ENCODE measurements at places on chromosomes 16 and 17.
A peak's percentile ranks its signal among the peaks of the same experiment; 100 is the strongest.

GRCh38 chr17:4810696-4811290 lies 3.8 kb downstream of the PLD2 start:
- DNase-seq, result no peak

- no peak for DNase-seq
Measured at GRCh38 chr17:48055531-48056245, 7.5 kb downstream of the NFE2L1 start.

DNA sequence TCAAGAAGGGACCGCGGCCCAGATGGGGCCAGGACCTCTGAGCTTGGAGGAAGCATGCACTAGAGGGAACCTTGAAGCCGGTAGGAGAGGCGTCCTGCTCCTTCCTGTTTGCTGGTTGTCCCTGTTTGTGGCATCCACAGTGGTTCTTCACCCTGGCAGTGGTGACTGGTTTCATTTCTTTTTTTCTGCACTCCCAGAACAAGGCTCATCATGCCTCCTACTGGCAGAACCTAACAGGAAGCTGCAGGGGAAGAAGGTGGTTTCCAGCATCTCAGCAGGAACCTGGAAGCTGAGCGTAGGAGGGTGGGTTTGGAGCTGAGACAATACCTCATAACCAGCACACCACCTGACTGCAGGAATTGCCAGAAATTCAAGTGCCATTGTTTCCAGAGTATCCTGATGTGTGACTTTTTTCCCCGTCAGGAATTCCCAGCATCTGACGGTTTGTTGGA lies 5.8 kb downstream of the TMEM231 start:
- peak; percentile 46 for DNase-seq

- no peak for DNase-seq
Measured at GRCh38 chr16:30136971-30137605, 14.1 kb upstream of the MAPK3 start.

DNA sequence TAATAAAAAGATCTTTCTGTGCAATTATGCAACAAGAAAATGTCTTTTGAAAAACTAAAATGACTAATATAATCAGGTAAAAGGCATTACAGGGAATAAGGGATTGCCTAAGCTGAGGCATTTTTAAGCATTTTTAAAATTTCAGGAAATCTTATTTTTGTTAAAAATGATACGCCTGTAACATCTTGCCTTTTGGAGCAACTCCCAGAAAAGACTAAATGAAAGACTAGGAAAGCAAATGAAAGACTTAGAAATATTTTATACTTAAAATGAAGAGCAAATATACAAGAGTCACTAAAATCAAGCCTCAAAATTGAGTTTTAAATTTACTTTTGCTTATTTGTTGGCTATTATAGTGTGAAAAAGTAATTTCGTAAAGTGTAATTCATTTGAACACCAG lies 55.8 kb downstream of the DUSP14 start:
- no peak for DNase-seq

DNA sequence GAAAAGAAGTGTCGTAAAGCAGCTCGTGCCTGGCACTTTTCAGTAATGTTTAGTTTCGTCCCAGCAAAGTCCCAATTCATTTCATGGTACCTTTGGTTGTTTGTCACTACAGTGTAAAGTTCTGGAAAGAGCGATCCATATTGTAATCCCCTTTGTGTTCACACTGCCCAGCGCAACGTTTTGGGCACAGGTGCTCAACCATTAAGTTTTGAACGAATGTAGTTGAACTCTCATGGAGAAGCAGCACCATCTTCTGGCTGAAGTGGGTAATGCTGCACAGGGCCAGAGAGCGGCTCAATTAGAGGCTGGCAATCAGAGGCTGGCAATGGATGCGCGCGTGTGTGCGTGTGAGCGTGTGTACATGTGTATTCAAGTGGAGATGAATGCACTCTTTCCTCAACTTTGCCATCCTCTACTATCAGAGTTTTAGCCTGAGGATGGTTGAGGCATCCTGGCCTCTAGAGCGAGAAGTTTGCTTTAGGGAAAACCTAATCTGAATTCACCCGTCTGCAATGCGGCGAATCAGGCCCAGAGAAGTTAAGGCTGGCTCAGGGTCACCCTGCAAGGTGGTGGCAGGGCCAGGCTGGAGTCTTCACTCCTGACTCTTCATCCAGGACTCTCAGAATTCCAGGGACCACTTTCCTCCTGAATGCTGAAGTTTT lies 29.9 kb downstream of the DYNLL2 start:
- DNase-seq, result peak; percentile 72

DNA sequence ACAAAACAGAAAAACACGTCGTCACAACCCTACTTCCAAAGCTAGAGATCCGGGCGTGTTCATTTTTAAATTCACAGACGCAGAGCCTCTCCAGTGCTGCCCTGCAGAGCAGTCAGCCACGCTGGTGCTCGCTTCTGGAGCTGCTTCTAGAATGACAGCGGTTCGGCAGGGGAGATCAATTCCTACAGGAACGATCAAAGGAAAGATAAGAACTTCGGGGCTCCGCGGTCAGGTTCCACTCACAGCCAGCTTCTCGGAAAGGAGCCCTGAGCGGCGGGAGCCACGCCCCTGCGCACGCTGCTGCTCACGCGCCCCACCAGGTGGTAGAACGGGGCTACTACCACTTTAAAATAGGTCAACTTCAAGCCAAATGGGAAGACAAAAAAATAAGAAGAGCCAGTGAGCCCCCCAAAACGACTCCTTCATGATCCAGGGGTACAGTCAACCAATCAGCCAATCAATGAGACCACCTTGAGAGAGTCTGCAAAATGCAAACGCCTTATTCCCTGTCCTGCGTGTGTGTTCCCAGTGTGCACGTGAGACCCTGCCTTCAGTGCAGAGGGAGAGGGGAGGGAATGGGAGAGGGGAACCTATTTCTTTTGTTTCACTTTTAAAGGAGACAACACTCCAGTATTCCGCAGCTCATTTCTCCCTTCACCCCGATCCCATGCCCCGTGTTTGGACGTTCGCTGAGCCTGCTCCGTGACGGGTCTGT lies 209.7 kb downstream of the RBFOX3 start:
- DNase-seq, result peak; percentile 55

DNA sequence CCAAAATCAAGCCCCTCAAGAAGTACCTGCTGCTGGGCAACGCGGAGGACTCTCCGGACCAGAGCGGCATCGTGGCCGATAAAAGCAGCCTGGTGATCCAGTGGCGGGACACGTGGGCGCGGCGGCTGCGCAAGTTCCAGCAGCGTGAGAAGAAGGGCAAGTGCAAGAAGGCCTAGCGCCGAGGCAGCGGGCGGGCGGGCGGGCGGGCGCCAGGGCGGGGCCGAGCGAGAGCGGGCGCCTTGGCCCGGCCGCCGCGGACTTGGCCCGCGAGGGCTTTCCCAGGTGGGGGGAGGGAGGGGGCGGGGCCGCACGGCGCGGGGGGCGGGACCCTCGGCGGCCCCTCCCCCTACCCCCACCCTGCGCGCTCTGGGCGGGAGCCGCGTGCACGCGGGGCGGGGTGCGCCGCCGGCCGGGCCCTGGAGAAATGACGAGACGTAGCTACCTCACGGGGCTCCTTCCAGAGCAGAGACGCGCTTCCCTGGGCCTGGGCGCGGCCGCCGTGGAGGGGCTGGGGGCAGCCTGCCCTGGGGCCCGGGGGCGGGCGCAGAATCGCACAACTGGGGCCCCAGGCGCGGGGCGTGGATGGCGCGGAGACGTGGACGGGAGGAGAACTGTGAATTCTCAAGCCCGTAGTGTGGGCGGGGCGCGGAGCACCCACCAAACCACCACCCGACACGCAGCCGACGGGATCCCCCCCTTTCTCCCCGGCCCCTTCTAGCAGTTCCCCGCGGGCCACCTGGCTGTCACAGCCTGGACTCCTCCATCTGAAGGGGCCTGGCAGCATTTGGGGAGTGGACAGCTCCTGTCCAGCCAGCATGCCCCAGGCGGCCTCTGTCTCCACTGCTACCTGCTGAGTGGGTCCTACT lies 218.7 kb downstream of the NTN1 start:
- peak; percentile 60 for DNase-seq

GRCh38 chr17:33664116-33664840 lies 371.2 kb upstream of the ASIC2 start:
- no peak for DNase-seq

DNA sequence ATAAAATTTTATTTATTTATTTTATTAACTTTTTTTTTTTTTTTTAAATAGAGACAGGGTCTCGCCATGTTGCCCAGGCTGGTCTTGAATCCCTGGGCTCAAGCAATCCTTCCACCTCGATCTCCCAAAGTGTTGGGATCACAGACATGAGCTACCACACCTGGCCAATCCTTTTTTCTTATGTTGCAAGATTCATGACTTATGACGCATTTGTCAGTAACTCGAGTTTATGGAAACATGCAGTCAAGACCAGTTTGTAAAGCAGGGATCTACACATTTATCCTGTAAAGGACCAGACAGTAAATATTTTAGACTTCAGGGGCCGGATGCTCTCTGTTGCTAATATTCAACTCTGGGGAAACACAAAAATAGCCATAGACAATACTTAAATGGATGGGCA lies 9.4 kb upstream of the MAP2K6 start:
- DNase-seq, result no peak

DNA sequence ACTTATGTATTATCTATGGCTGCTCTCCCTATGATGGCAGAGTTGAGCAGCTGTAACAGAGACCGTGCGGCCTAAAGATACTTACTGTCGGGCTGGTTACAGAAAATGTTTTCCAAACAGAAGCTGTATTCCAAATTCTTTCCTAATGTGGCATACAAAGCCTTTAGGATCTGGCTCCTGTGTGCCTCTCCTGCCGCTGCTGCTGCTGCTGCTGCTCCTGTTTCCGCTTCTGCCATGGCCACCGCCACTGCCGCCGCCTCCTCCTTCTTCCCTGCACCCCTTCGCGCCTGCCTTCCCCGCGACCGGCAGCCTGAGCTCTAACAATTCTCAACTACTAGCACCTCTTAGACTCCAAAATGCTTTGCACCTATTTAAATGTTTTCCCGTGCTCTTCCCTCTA lies 263.9 kb upstream of the TBX2 start:
- DNase-seq, result no peak

GRCh38 chr16:75836347-75837010 lies 110.2 kb upstream of the CPHXL start:
- DNase-seq, result no peak

- DNase-seq, result no peak
Measured at GRCh38 chr17:63974594-63975192, 2.0 kb upstream of the SCN4A start.

DNA sequence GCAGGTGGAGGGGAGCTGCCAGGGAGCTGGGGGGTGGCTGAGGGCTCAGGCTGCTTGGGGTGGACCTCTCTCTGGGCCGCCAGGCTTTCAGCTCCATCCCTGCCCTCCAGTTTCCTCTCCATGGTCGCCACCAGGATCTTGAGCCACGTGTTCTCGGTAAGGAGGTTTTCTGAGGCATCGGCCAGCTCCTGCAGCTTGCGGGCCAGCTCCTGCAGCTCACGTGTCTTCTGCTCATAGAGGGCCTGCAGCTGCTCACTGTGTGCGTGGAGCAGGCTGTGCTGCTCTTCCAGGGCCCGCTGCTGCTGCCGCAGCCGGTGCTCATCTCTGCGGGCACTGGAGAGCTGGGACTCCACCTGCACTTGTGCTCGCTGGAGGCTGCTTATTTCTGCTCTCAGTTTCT lies 11.0 kb downstream of the SNN start:
- no peak for DNase-seq

DNA sequence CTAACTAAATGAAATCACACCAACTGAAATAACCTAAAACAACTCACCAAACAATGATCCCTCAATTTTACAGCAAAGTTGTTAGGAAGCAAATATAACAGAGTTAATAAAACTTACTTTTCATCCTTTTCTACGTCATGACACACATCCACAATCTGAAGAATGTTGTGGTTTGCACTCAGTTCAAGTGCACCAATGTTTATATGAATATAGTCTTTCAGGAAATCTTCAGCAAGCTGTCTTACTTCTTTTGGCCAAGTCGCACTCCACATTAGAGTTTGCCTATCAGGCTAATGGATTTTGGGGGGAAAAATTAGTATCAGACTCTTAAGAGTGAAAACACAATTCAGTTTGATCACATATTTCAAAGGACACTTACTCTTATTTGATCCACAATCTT lies 3.3 kb downstream of the DDX5 start:
- no peak for DNase-seq

DNA sequence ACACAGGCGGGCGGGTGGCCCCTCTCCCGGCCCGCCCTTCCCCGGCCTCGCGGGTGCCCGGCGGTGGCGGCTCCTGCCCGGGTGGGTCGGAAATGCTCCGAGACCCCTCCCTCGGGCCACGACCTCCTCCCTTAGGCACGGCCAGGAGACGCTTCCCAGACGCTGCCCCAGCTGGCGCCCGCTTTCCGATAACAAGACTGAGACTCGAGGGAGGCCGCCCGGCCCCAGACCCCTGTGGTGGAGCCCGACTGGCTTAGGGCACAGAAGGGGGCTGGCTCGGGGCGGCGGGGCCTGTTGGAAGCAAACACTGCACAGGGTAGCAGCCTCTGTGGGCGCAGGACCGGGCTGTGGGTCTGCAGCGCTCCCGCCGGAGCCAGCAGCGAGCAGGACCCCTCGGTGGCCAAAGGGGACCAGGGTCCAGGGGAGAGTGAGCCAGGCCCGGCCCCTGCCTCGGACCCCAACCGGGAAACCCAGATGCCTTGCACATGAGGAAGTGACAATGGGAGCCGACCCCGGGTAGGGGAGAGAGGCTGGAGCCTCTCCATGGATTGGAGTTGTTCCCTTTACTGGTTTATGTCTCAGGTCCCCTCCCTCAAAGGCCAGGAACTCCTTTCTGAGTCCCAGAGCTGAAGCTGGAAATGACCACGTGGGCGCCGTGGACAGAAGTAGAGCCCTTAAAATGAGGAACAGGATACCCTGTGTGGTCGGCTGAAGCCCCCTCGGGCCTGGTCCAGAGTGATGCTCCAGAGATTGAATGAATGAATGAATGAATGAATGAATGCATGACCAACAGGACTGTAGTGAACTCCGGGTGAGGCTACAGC lies 19.8 kb upstream of the ADCY7 start:
- DNase-seq, result no peak

DNA sequence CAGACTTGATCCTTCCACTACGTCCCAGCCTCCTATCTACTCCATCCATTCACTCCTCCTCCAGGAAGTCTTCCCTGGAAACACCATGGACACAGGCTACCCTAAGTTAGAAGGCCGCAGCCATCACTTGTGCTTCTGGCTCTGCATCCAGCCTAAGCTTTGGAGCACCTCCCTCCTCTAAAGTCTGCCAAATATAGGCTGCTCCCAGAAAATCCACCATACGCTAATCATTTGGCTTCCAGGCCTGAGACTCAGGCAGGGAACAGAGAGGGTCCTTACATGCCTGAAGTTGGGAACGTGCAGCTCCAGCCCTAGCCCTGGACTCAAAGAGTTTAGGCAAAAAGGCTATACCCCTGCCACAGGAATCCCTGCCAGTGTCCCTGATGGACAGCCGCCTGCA lies 6.7 kb downstream of the PCGF2 start:
- no peak for DNase-seq

GRCh38 chr17:75077496-75078283 lies 10.1 kb upstream of the SLC16A5 start:
- no peak for DNase-seq
